ENCODE measurements at places on chromosomes 4 and X.
A peak's percentile ranks its signal among the peaks of the same experiment; 100 is the strongest.

DNA sequence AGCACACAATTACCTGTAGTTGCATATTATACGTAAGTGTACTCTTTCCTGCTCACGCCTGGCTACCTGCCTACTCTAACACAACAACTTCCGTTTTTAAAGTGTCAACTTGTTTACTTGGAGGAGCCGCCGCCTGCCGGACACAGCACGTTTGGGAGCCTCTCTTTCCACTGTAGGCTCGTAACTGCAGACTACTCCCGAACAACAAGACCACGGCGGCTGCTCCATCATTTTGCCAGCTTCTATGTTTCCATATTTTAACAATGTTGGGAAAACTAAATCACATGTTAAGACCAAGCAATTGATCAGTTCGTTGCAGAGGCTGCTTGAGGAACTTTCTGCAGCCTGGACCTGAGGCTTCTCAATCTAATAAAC, 841 bp downstream of the MTNR1A start:
- peaks cover 15% of the 10 kb centered on the region for H3K27me3 ChIP-seq
- no peak for DNase-seq
- peaks cover 3% of the 10 kb centered on the region for H3K36me3 ChIP-seq
- no peak overlapping the region for H3K27ac ChIP-seq
- no peak overlapping the region for H3K4me3 ChIP-seq

GRCh38 chrX:123489011-123489410, 243.8 kb downstream of the THOC2 start:
- H3K4me3 ChIP-seq, result no peak overlapping the region
- H3K36me3 ChIP-seq, result no peaks in the 10 kb centered on the region
- H3K4me1 ChIP-seq, result no peaks in the 10 kb centered on the region

DNA sequence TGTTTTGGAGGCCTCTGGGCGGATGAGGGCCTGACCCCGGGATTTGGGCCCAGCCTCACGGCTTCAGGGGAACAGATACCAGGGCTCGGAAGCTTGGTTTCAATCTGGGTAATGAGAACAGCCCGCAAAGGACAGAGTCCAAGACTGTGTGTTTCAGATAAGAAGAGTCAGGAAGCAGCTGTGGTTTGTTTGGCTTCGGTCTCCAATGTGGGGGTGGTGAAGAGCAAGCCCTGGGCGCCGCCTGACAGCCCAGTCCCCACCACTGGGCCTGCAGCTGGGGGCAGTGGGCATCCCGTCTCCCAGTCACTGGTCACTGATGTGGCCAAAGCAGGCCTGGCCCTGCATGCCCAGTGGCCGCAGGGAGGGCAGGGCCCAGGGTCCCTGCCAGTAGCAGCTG, 9.1 kb downstream of the WFS1 start:
- peaks cover 14% of the 10 kb centered on the region for H3K4me1 ChIP-seq
- no peak overlapping the region for H3K4me3 ChIP-seq
- DNase-seq, result peak; percentile 73
- peaks cover 15% of the 10 kb centered on the region for H3K27me3 ChIP-seq
- H3K36me3 ChIP-seq, result no peaks in the 10 kb centered on the region

DNA sequence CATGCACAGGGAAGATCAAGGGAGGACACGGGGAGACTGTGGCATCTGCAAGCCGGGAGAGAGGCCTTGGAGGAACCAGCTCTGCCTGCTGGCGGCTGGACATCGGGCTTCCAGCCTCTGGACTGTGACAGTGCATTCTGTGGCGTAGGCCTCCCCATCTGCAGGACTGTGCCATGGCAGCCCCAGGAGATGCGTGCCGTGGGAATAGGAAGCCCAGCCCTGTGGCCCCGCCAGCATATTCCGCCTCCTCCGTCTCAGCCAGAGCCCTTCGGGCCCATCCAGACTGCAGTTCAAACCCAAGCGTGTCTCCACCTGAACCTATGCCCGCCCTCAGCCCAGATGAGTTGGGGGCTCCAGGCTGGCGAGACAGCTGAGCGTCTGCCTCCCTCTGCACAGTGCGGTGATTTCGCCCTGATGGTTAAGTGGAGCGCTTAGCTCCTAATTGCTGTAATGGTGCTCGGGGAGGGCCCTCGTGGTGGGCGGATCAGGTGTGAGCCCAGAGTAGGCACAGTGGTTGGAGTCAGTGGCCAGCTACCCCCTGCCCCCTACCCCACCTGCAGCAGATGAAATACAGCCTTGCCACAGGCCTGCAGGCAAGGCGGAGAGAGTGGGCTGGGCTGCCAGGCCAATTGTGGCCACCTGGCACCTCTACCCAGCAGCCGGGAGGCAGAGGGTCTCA, 133.9 kb downstream of the HMX1 start:
- no peaks in the 10 kb centered on the region for H3K4me1 ChIP-seq
- H3K4me3 ChIP-seq, result no peak overlapping the region
- peak; percentile 15 for DNase-seq
- no peaks in the 10 kb centered on the region for H3K36me3 ChIP-seq
- no peaks in the 10 kb centered on the region for H3K27me3 ChIP-seq

DNA sequence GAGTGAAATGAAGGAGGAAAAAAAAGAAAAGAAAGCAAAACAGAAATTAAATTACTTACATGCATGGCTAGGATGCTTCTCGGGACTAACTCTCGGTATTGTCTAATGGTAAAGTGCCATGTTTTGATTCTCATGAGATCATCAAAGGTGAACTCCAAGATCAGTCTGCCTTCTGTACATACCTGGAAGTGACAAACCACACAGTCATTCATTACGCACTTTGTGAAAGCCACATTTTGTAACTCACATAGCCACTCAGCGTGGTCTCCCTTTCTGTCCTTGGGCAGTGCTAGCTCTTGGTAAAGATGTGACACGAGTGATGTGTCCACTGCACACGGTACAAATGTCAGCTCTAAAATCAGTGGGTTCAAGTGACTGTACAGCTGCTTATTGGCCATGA, 309.8 kb downstream of the LDB2 start:
- no peak overlapping the region for H3K4me3 ChIP-seq
- H3K27ac ChIP-seq, result no peak overlapping the region
- H3K36me3 ChIP-seq, result no peaks in the 10 kb centered on the region
- no peaks in the 10 kb centered on the region for H3K27me3 ChIP-seq
- no peak for DNase-seq
- no peaks in the 10 kb centered on the region for H3K4me1 ChIP-seq

GRCh38 chr4:176492646-176493302, 173.0 kb downstream of the SPCS3 start:
- no peaks in the 10 kb centered on the region for H3K27me3 ChIP-seq
- no peaks in the 10 kb centered on the region for H3K36me3 ChIP-seq
- no peak for DNase-seq
- H3K4me3 ChIP-seq, result peak overlapping the region; percentile 3

DNA sequence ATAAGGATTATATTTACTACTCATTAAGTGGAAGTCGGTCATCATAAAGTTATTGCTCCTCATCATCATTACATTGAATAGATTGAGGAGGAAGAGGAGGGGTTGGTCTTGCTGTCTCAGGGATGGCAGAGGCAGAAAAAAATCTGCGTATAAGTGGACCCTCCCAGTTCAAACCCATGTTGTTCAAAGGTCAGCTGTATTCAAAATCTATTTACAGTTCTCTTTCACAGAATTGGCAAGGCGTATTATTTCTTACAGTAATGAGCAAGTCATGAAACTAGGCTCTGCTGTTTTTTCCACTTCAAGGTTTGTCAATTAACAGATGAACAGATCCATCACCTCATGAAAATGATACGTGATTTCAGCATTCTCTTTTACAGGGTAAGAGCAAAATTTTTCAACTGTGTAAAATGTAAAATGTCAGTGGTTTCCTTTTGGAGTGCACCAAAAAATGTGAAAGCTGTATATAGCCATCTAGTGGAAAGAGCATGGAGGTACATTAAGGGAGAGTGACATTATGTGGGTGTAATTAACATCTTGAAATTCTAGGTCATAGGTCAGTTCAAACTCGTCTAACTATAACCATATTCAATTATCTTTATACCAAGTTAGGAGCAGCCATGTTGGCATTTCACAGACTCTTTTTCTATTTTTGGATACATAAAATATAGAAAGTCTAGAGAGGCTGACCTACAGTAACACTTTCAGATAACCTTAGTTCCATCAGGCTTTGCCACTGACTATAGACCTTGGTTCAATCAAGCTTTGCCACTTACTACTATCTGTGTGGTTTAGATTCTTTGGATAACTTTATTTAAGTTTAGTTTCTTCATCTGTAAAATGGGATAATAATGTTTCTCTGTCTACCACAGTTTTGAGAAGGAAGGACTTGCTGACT, 30.1 kb downstream of the NEIL3 start:
- peaks cover 49% of the 10 kb centered on the region for H3K36me3 ChIP-seq
- no peaks in the 10 kb centered on the region for H3K27me3 ChIP-seq
- H3K4me3 ChIP-seq, result no peak overlapping the region
- H3K27ac ChIP-seq, result peak overlapping the region; percentile 61

- peaks cover 5% of the 10 kb centered on the region for H3K36me3 ChIP-seq
- H3K27ac ChIP-seq, result no peak overlapping the region
- no peak for DNase-seq
- H3K4me3 ChIP-seq, result no peak overlapping the region
- H3K4me1 ChIP-seq, result no peaks in the 10 kb centered on the region
Measured at GRCh38 chrX:18252644-18253359, 32.1 kb upstream of the BEND2 start.

GRCh38 chr4:172287117-172287516, 473.9 kb downstream of the GALNTL6 start:
- H3K27me3 ChIP-seq, result no peaks in the 10 kb centered on the region
- no peak overlapping the region for H3K4me3 ChIP-seq
- DNase-seq, result no peak
- no peaks in the 10 kb centered on the region for H3K36me3 ChIP-seq
- H3K27ac ChIP-seq, result no peak overlapping the region

DNA sequence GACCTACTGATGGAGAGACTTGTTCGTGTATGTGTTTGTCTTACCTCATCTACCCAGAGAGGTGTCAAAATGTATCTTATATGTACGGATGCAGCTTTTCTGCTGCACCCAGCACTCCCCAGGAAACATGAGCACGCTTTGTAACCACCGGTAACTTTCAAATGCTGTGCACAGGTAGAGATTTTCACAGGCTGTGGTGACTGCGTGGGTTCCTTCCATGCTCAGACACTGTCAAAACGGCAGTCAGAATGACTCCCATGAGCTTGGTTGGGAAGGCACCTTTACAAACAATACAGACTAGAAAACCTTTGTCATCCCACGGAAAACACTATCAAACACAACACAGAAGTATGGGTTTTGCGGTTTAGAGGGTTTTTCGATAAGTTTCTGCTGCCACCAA, 28.2 kb downstream of the F11 start:
- no peak overlapping the region for H3K27ac ChIP-seq
- no peak for DNase-seq
- H3K4me1 ChIP-seq, result peaks cover 8% of the 10 kb centered on the region

DNA sequence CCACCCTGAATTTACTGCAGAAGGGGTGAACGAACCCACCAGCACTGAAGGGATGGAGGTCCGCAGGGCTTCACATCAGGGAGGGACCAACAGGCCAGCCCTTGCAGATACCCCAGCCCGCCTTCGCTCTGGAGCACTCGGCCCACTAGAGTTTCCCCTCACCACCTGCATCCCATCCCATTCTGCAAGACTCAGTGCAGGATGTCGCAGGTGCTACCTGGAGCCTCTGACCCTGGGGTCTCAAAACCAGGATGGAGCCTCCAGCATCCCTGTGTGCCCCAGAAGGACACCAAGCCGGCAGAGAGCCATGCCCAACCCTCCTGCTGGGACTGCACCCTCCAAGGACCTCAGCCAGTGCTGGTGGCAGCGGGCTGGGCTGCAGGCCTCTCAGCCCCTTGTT, 57.6 kb upstream of the ADRA2C start:
- peaks cover 3% of the 10 kb centered on the region for H3K27me3 ChIP-seq
- no peak for DNase-seq
- no peak overlapping the region for H3K27ac ChIP-seq
- no peak overlapping the region for H3K4me3 ChIP-seq
- no peaks in the 10 kb centered on the region for H3K4me1 ChIP-seq

- no peaks in the 10 kb centered on the region for H3K36me3 ChIP-seq
- H3K4me1 ChIP-seq, result no peaks in the 10 kb centered on the region
- no peak overlapping the region for H3K4me3 ChIP-seq
- no peak overlapping the region for H3K27ac ChIP-seq
Measured at GRCh38 chrX:66176134-66176533, 12.1 kb downstream of the HEPH start.

DNA sequence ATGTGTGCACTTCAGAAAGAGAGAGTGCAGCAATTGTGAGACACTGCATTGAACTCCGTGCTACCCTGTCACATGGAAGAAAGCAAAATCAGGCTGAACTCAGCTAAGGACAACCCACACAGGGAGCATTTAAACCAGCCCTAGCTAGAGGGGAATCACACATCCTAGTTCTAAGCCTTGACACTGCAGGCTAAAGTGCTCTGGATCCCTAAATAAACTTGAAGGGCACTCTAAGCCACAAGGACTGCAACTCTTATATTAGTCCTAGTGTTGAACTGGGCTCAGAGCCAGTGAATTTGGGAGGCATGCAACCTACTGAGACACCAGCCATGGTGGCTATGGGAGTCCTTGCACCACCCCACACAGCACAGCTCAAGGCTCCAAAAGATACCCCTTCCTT, 311.9 kb downstream of the OPHN1 start:
- H3K4me3 ChIP-seq, result no peak overlapping the region
- no peaks in the 10 kb centered on the region for H3K4me1 ChIP-seq
- no peak overlapping the region for H3K27ac ChIP-seq
- DNase-seq, result no peak
- no peaks in the 10 kb centered on the region for H3K27me3 ChIP-seq

GRCh38 chr4:124861761-124862160, 149.2 kb upstream of the ANKRD50 start:
- no peaks in the 10 kb centered on the region for H3K27me3 ChIP-seq
- H3K36me3 ChIP-seq, result no peaks in the 10 kb centered on the region
- no peak for DNase-seq
- H3K27ac ChIP-seq, result no peak overlapping the region

DNA sequence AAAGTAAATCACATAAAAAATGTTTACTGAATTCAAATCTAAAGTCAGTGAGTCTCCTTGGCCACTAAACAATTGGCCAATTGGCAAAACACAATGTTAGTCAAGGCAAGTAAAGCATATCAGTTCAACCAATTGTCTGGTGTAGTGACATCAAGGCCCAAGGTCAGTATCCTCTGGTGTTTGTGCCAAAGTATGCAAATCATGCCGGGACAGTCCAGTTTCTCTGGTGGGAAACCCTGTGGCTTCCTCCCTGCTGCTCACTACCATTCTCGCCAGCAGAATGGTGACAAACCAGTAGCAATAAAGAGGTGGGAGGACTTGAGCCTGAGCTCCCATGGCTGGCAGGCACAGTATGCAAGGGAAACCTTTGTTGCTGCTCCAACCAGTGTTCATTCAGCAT, 314.9 kb upstream of the FGF13 start:
- no peak overlapping the region for H3K4me3 ChIP-seq
- H3K27me3 ChIP-seq, result no peaks in the 10 kb centered on the region
- H3K27ac ChIP-seq, result no peak overlapping the region
- no peak for DNase-seq
- H3K4me1 ChIP-seq, result no peaks in the 10 kb centered on the region

- DNase-seq, result no peak
- H3K27me3 ChIP-seq, result no peaks in the 10 kb centered on the region
- no peaks in the 10 kb centered on the region for H3K4me1 ChIP-seq
- no peaks in the 10 kb centered on the region for H3K36me3 ChIP-seq
- H3K27ac ChIP-seq, result no peak overlapping the region
Measured at GRCh38 chr4:146335763-146336409, 121.5 kb downstream of the REELD1 start.

GRCh38 chrX:133911825-133912495, 73.4 kb downstream of the GPC3 start:
- no peaks in the 10 kb centered on the region for H3K36me3 ChIP-seq
- H3K4me1 ChIP-seq, result no peaks in the 10 kb centered on the region
- no peaks in the 10 kb centered on the region for H3K27me3 ChIP-seq
- DNase-seq, result no peak
- no peak overlapping the region for H3K4me3 ChIP-seq

- H3K4me1 ChIP-seq, result no peaks in the 10 kb centered on the region
- H3K4me3 ChIP-seq, result no peak overlapping the region
- peaks cover 14% of the 10 kb centered on the region for H3K27me3 ChIP-seq
- no peaks in the 10 kb centered on the region for H3K36me3 ChIP-seq
Measured at GRCh38 chr4:88137112-88137511, 21.3 kb downstream of the ABCG2 start.

All from activated CD8-positive, alpha-beta memory T cell treated with anti-CD3 and anti-CD28 coated beads, Interleukin-2, amount 10 ng/mL, durations not matched to agents 7 days and 5 days (primary cell).